ENCODE measurements at places on chromosomes 5 and 9.
A peak's percentile ranks its signal among the peaks of the same experiment; 100 is the strongest.

GRCh38 chr9:112933696-112934095 is 43.0 kb upstream of the SLC46A2 start:
- no peak for DNase-seq

- DNase-seq: no peak
Measured at GRCh38 chr9:96417661-96418082, 498 bp downstream of the ZNF367 start.

- no peak for DNase-seq
Measured at GRCh38 chr5:92041911-92042660, 659.0 kb upstream of the ARRDC3 start.

GRCh38 chr9:109908459-109909390 is 128.7 kb downstream of the PALM2AKAP2 start:
- no peak for DNase-seq

DNA sequence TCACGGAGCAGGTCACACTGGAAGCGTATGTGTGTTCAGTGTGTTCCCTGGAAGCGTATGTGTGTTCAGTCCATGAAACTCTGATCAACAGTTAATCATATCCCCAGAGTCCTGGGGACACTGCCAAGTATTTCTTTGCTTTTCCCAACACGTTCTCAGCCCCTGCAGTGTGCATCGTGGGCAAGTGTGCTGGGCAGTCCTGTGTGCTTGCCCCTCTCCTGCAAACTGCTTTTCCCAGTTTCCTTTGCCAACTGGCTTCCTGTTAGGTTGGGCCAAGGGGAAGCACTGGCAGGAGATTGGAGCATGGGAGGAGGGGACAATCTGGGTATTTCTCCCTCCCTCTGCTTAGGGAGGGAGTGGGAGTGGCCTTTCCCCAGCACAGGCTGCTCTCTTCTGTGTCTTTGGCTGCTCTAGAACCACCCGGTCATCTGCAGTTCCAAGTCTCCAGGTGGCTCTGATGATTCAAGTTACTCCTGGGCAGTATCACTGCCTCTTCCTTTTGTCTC is 36.8 kb upstream of the NEK6 start:
- DNase-seq: no peak

GRCh38 chr5:76960004-76960625 is 7.3 kb downstream of the CRHBP start:
- no peak for DNase-seq

DNA sequence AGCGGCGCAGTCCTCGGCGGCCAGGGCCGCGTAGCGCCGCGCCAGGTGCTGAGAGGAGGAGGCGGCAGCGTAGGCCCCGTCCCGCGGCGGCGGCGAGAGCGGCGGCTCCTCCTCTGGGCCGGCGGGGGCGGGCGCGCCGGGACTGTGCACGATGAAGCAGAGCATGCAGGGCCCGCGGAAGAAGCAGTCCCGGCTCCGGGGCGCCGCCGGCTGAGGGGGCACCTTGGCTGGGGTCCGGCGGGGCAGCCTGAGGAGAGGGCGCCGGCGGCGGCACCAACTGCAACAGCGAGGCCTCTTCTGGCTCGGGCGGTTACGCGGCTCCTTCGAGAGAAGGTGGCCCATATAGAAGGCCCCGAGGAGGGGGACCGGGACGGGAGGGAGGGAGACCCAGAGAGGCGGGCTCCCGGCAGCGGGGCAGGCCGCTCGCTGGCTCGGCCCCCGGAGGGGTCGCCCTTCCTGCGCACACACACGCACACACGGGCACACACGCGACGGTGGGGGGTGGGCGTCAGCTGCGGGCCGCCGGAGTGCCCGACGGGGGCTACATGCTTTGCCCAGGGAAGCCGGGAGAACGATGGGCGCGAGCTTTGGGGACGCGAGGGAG is 446 bp downstream of the FBXL17 start:
- DNase-seq: peak; percentile 88

DNA sequence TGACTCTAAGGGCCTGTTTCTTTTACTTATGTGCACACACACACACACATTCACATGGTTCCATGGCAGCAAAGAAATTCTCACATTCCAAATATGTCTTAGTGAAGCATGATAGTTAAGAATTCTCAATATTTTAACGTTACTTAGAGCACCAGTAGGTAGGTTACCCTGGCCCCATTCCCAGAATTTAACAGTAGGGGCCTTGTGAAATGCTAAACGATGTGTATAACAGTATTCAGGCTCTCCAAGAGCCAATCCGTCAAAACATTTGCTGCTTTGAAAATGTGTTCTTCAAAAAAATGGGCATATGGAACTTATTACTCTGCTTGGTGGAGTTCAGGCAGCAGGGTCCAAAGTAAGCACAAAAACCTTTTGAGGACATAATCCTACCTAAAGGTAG is 93.7 kb upstream of the DAB2 start:
- DNase-seq: no peak

DNA sequence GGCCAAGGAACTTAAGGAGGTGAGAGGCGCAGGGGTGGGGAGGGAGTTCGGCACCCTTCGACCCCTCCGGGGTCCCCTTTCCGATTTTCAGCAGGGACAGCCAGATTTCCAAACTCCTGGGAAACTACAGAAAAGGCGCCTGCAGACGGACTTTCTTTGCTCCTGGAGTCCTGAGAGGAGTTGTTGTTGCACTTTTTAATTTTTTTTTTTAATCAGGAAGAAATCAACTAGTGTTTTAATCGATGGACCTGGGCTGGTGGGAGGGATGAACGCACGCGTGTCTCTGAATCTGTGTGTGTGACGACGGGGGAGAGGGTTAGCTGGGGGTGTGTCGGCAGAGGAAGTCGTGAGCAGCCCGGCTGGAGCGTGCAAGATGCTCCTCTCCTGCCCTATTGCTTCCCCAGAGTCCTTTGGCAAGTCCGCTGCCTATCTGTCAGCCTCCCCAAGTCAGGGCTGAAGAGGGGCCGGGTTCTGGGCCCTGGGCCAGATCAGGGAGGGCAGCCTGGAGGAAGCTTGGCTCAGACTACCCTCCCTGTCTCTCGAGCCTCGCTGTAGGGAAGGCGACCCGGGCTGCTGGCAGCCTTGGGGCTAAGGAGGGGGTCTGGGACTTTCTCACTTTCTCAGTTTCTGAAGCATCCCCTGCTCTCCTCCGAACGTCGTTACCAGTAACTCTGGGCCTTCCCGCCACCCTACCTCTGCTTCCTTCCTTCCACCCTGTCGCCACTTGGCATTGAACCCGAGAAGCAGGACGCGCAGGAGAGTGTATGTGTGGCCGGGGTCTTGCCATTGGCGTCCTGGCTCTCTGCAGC is 731 bp downstream of the PRR16 start:
- peak; percentile 75 for DNase-seq

GRCh38 chr5:13739479-13739878 is 205.0 kb downstream of the DNAH5 start:
- DNase-seq: no peak

DNA sequence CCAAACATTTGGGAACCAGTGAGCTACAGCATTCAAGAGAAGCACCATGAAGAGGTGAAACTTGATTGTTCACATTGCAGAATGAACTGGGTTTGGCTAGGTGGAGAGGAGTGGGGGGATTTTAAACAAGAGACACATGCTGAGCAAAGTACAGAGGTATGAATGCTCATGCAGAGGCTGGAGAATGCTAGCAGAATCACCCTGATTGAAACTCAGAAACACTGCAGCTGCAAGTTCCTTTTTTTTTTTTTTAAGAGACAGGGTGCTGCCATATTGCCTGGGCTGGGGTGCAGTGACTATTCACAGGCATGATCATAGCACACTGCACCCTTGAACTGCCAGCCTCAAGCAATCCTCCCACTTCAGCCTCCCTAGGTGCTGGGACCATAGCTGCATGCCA is 35.1 kb downstream of the DENND1A start:
- no peak for DNase-seq

DNA sequence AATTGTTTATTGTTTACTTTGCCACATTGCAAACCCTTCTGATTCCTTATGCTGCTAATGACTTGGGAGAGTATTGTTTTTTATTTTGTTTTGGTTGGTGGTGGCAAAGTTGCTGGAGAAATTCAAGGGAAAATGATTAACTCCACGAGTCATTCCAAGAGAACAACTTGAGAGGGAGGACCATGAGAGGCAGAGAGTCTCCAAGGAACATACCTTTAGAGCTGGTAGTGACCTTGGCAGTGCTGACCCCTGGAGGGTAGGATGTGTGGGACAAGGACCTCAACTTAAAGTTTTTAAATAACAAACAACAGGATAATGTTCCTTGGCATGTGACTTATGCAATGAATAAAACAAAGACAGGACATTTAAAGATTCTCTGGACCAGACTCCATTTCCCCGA is 139.7 kb downstream of the LRRC70 start:
- DNase-seq: no peak

- DNase-seq: no peak
Measured at GRCh38 chr9:6689893-6690674, 44.6 kb upstream of the GLDC start.

DNA sequence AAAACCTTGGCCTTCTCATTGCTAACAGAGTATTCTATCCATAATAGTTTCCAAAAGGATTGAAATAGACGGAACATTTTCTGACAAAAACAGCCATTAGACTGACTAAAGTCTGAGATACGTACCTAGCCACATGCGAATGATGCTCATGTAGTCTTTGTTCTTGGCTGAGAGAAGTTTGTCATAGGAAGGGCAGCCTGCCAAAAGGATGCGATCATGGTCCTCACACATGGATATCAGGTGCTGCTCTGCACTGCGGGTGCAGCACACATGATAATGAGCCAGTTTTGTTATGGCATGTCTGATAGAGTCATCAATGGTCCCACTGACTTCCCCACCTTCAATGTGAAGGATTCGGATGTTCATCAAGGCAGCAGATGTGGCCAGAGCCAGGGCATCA is 12.3 kb downstream of the GNE start:
- DNase-seq: no peak

DNA sequence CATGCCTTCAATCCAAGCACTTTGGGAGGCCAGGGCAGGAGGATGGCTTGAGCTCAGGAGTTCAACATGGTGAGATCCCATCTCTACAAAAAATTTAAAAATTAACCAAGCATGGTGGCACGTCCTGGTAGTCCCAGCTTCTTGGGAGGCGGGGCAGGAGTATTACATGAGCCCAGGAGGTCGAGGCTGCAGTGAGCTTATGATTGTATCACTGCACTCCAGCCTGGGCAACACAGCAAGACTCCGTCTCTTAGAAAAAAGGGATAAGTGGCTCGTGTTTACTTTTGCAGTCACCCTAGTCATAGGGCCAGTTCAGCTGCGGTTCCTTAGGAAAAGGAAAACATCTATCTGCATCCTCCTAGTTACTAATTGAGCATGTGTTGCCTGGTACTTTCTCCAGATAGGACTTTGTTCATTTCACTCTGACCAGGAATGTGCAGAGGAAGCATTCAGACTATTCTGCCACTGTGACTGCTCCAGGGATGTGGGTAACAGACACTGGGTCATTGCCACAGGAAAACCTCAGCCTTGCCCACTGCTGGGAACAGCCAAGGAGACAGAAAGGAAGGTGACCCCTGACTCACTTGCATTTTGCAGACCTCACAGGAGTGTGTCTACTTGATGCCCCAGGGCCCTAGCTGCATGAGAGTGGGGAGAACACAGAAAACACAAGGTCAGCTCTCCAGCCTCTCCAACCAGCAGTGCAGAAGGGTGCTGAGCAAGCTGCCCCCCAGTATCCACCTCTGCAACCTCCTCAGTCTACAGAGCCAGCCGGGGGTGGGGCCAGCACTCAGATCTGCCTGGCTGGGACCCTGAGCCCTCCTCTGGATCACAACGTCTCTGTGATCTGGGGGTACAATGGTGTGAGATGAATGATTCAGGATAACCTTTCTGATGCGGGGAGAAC is 33.9 kb upstream of the ALDH1B1 start:
- DNase-seq: no peak

- DNase-seq: peak; percentile 63
Measured at GRCh38 chr9:38371495-38371894, 21.0 kb upstream of the ALDH1B1 start.

- no peak for DNase-seq
Measured at GRCh38 chr5:150758203-150758530, 650 bp downstream of the DCTN4 start.
